NCI-H69 (cell line): ENCODE measurements at places on chromosomes 1 and 21.

DNA sequence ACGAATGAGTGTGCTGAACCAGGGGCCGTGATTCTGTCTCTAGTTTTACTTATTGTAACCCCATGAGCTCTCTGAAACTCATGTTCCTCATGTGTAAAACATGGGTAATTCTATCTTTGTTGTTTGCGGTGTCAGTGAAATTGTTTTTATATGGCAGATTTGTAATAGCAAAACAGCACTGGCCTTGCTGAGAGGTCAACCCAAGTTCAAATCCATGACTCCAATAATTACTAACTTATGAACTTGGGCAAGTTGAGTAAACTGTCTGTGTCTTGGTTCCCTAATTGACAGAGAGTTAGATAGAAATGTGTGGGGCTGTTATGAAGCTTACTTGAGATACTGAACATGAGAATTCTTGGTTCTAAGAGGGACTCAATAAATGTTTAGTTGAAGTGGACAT, 17.8 kb downstream of the C1orf116 start:
- DNase-seq: no peak

- DNase-seq: no peak
Measured at GRCh38 chr1:26349877-26350244, 4.1 kb downstream of the CRYBG2 start.

DNA sequence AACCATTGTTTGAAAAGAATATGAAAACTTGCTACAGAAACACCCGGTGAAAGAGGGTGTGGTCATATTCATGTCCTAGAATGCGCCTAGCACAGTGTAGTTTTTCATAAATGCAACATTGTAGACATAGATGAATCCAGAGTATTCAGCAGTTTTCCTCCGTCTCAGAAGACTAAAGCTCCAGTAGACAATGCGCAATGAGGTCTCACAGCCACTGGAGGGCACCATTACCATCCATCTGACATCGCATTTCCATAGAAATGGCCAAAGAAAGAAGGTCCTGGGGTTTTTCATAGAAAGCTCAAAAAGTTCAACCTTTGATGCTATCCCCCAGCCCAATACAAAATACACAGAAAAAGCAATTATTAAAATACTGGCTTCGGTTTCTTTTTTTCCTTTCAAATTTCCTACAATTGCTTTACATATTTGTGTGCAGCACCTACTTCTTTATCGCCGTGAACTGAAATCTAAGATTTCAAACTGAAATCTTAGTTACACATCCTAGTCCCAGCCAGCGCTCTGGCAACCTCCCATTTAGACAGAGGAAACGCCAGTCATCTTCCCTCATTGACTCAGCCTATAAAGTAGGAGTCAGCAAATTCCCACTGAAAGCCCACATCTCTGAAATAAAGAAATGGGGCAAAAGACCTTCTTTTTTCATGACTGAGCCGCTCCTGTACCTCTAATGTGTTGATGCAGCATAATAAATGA, 3.9 kb upstream of the CD58 start:
- peak; percentile 58 for DNase-seq

DNA sequence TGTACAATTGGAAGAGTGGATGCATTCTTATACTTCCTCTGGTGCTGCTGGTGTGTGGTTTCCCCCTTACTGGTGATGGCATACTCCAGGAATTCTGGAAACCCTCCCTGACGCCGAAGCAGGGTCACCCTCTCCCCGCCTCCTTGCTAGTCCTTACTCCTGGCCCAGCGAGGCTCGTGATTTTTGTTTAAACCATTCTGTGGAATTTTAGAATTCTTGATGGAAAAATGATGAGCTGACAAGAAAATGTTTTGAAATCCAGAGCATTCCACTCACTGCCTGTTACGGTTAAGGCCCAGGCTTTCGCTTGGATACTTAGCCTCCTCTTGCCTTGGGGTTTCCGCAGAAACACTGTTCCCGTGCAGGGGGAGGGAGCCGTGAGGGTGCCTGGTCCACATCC, 41.1 kb downstream of the IL6R start:
- DNase-seq: no peak

- DNase-seq: no peak
Measured at GRCh38 chr1:52917156-52917555, 4.4 kb downstream of the ECHDC2 start.
